ENCODE measurements at places on chromosomes 1 and 21.

DNA sequence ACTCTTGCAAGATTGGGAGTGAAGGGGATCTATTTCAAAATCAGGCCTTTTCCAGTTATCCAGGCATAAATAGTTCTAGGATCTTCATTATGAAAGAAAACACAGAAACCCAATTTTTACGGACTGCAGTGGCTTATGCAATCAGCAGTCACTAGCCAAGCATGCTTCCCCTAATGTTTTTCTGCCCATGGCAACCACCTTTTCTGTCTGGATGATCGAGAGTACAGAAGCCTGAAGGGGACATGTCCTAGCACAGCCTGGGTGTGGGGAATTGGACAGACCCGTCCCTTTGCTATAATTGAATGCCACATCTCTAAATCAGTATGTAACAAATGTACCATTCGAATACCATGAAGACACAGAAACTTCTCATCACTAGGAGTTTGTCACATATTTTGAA lies 29.8 kb upstream of the NCAM2 start:
- DNase-seq, result no peak

GRCh38 chr1:36204347-36204909 lies 19.8 kb upstream of the THRAP3 start:
- DNase-seq, result no peak

- no peak for DNase-seq
Measured at GRCh38 chr1:61119085-61119484, 36.7 kb downstream of the NFIA start.

GRCh38 chr1:6871300-6871972 lies 86.2 kb downstream of the CAMTA1 start:
- no peak for DNase-seq

- DNase-seq, result peak; percentile 36
Measured at GRCh38 chr1:184974056-184974836, at the start of gene NIBAN1. Gene NIBAN1, minus strand, starts transcription at chr1:184974508. Its CDS starts 152 bp downstream, at chr1:184974356.

- no peak for DNase-seq
Measured at GRCh38 chr1:18178111-18178510, 70.5 kb downstream of the IGSF21 start.

GRCh38 chr1:212760126-212760823 lies 31.3 kb downstream of the NSL1 start:
- DNase-seq, result no peak

DNA sequence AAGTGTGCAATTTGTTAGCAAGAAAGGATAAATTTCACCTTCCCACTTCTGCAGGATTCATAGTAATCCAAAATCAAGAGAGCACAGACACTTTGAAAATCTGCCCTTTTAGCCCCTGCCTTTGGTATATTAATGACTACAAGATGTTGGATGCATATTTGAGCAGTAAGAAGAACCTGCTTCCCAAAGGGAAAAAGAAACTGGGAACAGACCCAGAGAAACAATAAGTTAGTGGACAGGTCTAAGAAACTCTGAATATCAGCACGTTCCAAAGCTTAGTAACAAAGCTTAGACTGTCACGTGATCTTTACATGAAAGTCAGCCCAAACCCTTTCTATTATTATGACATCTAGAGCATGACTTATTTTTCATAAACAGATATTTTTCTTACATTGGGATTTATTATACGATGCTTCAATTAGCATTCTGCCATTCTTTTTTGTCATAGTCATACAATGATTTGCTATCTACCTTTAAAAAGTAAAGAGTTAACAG lies 390.9 kb upstream of the ADGRL2 start:
- no peak for DNase-seq

DNA sequence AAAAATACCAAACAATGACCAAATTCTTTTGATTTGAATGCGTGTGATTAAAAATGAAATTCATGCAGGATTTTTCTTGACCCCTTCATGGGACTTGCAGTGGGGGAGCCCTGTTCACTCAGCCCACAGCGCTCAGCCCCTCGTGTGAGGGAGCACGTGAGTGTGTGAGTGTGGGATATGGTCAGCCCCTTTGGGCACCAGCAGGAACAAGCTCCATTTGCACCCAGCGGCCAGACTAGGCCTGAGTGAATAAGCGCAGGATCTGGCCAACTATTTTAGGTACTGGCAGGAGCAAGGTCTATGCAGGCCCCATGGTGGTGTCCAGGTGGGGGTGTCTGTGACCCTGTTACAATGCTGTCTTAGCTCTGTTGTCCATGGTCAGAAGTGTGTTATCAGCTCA lies 1631.2 kb downstream of the BRINP3 start:
- no peak for DNase-seq

DNA sequence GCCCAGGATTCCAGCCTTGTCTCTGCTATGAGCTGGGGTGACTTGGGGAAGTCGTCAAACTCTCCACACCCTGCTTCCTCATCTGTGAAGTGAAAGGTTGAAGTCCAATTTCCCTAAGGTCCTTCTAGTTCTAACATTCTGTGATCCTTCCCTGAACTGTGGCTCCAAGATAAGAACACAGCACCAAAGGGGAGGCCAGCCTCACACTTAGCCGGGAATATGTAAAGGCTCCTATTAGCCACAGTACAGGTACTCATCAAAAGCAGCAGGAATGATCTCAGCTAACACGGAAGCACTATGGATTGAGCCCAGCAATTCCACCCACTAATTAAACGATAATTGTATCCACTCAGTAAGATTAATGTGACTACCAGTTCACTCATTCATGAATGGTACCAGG lies 4.0 kb downstream of the SLC30A10 start:
- DNase-seq, result no peak

DNA sequence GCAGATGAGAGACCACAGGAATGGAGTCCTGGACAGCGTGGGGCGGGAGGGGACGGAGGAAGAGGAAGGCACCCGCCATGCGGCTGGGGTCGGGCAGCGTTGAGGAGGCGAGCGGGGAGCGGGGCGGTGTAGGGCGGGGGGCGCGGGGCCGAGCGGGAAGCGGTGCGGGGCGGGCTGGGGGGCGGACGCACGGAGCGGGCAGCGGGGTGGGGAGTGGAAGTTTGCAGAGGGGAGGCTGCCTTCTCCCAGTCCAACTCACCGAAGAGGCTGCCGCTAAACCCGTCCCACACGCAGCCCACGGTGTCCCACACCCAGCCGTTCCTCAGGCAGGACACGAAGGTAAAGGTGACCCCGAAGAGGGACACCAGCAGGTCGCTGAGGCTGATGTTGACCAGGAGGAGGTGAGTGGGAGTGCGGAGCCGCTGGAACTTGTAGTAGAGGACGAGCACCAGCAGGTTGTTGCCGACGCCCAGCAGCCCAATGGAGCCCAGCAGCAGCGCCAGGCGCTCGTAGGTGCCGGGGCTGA lies 483 bp downstream of the CHML start:
- no peak for DNase-seq

DNA sequence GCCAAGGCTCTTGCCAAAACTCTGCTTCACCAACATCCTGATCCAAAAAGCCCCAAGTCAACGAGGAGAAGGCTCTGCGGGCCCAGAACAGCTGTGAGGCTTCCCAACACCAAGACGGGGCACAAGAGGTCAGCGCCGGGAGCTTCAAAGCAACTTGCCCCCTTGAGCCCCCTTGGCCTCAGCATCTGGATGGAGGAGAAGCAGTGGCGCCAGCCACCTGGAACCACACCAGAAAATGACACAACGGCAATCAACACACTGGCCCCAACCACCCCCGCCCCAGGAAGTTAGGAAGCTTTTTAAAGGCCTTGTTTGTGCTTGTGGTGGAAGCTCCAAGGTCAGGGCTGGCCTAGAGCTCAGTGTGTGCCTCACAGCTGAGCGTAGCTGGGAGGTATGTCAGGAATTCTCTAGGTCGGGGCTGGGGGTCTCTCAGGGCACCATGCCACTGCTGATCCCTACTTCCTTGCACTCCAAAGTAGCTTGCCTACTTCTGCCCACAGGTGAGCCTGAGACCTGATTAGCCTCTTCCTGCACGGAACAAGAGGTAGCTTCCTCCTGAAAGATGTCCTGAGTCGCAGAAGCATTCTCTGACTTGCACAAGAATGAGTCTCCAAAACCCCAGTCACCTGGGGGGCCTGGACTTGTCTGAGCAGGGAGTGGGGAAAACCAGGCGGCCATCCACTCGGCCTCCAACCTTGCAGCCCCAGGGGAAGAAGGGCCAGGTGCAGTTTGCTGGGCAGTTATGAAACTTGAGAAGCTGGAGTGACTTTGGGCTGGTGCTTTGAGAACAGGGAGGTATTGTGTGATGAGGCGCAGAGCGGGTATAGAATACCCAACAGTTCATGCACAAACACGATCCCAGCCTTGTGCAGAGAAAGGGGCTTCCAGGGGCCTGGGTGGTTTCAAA lies 9.7 kb upstream of the SRP9 start:
- no peak for DNase-seq

- peak; percentile 6 for DNase-seq
Measured at GRCh38 chr1:53681977-53682685, 56.8 kb downstream of the GLIS1 start.

DNA sequence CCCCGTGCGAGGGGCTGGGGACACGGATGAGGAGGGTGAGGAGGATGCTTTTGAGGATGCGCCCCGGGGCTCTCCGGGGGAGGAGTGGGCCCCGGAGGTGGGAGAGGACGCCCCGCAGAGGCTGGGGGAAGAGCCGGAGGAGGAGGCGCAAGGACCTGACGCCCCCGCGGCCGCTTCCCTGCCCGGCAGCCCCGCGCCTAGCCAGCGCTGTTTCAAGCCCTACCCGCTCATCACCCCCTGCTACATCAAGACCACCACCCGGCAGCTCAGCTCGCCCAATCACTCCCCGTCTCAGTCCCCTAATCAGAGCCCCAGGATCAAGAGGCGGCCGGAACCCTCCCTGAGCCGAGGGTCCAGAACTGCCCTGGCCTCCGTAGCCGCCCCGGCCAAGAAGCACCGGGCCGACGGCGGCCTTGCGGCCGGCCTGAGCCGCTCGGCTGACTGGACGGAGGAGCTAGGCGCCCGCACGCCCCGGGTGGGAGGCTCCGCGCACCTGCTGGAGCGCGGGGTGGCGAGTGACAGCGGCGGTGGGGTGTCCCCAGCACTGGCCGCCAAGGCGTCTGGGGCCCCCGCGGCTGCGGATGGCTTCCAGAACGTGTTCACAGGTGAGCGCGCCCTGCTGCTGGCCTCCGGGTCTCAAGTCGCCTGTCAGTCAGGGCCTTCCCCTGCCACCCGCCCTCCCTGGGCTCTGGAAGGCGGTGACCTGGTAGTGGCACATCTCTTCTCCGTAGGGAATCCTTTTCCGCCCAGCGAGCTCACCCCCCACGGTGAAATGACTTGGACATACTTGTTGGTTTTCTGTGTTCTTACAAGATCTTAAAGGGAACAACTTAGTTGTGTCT lies 1.7 kb downstream of the FMN2 start:
- DNase-seq, result no peak

DNA sequence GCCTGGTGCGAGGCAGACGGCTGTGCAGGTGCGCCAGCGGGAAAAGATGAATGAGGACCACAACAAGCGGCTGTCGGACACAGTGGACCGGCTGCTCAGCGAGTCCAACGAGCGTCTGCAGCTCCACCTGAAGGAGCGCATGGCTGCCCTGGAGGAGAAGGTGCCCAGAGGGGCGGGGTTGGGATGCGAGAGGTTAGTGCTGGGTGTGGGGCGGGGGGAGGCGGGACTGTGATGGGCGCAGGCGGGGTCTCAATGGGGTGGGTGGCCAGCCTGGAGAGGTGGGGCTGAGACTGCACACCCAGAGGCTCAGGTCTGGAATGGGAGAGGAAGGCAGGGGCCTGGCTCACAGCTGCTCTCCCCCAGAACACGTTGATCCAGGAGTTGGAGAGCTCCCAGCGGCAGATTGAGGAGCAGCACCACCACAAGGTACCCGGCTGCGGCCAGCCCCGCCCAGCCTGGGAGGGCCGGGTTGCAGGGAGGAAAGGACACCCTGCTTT lies 22.3 kb downstream of the PPFIA4 start:
- DNase-seq, result no peak

DNA sequence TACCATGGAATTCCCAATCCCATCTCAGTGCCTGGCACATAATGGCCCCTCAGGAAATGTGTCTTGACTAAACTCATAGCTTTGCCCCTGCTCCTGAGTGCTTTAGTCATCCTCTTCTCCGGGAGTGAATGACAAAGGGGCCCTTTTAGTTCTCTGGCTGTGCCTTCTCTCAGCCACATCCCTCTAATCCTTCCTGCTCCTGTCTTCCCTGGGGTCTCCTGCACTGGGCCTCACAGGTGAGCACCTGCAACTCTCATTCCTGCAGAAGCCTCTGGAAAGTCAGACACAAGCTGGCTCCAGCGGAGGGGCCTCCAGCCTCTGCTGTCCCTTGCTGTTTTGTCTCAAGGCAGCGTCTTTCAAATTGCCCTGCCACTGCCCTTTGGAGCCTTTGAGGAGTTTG lies 14.0 kb upstream of the ETV3L start:
- DNase-seq, result no peak

DNA sequence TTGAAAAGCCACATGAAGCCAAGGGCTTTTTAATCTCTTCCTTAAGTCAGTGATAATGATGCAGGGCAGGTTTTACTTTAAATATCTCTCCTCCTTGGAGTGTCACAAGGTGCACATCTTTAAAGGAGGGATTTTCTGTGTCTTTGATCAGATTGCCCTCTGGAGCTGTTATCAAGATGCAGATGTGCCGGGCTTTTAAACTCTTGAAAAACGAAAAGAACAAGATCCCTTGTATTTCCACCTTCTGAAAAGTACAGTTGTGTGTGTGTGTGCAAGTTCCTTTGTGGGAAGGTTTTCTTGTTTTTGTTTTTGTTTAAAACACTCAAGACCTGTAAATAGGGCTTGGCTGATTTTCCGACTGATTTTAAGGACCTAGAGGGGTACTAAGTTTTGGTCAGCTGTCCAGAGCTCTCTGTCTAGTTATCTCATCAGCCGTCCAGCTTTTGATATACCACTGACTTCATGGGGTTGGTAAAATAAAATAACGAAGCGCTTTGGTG lies 1.6 kb downstream of the MARK1 start:
- no peak for DNase-seq

- no peak for DNase-seq
Measured at GRCh38 chr1:81662913-81663526, 137.7 kb upstream of the ADGRL2 start.

GRCh38 chr1:56901716-56902115 lies 47.1 kb downstream of the C8A start:
- DNase-seq, result no peak

GRCh38 chr1:51628715-51629590 lies 12.1 kb downstream of the OSBPL9 start:
- DNase-seq, result no peak

DNA sequence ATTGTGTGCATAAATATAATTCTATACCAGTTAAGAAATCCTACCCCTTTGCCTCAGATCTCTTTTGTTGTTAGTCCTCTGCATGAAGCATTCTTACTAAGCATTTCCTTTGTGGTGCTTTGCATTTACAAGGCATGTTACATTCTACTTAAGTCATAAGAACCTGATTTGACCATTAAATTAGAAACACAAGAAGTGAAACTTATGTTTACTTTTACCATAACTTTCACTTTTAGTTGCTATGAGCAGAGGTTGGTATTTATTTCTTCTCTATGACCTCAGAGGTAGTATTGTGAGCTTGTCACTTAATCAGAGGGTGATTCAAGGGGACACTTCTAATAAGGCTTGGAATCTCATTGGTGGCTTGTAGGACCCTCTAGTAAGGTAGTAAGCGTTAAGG lies 9.0 kb downstream of the FAM20B start:
- no peak for DNase-seq

All from stimulated activated CD8-positive, alpha-beta memory T cell treated with anti-CD3 and anti-CD28 coated beads, Interleukin-7, amount 100 ng/mL, for 1 hour (primary cell).